ENCODE measurements at places on chromosomes 7 and 10.

- peak; percentile 75 for DNase-seq
Measured at GRCh38 chr10:133274751-133275683, 1.7 kb downstream of the ADAM8 start.

GRCh38 chr10:102112210-102112817 lies 7.9 kb downstream of the LDB1 start:
- no peak for DNase-seq

GRCh38 chr7:73844848-73845460 lies 2.6 kb upstream of the METTL27 start:
- no peak for DNase-seq

DNA sequence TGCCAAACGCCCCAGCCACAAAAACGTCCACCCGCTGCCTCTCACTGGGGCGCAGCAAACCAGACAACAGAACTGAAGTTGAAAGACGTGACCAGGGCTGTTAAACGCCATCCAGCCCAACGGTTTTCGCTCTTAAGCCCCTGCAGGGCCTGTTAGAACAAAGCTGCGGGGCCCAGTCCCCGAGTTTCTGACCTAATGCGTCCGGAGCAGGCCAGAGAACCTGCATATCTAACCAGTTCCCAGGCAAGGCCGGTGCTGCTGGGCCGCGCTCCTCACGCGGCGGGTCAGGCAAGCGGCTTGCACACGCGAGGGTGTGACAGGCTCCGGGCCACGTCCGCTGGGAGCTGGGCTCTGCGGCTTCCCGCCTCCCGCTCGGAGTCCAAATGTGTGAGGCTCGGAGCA lies 87.0 kb downstream of the PTPRN2 start:
- no peak for DNase-seq

- DNase-seq: no peak
Measured at GRCh38 chr7:39620486-39620885, 2.9 kb upstream of the RALA start.

DNA sequence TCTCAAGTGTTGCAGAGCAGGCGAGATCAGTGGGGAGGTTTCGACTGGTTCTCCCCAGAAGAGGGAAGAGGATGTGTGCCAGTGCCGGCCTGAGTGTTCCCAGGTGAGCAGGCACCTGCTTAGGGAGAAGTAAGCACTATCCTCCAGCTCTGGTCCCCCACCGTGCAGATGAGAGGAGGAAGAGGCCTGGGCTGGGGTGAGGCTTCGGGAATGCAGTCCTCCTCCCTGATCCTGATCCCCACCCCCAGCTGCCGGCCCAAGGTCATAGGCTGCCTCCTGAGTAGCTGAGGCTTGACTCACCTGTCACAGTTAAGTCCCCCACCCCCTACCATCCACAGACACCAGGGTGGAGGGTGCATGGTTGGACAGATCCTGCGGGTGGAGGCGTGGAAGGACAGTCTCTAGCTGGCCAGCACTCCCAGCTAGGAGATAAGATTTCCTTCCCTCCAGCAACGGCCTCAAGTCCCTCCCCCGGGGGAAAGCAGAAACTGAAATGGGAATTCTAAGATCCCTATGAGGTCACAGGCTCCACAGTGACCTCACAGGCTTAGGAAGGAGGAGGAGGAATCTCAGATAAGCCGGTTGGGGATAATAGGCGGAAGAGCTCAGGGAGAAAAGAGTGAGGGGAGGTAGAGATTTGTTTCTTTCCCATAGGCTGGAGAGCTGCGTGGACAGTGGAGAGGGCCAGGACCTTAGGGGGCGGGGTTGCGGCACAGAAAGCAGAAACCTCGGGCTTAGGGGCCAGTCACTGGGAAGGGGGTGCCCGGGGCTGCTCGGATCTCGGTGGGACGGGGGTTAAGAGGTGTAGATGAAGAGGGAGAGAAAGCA lies 1.0 kb downstream of the LRCH4 start:
- no peak for DNase-seq

GRCh38 chr7:151725844-151726651 lies 150.9 kb downstream of the PRKAG2 start:
- no peak for DNase-seq

DNA sequence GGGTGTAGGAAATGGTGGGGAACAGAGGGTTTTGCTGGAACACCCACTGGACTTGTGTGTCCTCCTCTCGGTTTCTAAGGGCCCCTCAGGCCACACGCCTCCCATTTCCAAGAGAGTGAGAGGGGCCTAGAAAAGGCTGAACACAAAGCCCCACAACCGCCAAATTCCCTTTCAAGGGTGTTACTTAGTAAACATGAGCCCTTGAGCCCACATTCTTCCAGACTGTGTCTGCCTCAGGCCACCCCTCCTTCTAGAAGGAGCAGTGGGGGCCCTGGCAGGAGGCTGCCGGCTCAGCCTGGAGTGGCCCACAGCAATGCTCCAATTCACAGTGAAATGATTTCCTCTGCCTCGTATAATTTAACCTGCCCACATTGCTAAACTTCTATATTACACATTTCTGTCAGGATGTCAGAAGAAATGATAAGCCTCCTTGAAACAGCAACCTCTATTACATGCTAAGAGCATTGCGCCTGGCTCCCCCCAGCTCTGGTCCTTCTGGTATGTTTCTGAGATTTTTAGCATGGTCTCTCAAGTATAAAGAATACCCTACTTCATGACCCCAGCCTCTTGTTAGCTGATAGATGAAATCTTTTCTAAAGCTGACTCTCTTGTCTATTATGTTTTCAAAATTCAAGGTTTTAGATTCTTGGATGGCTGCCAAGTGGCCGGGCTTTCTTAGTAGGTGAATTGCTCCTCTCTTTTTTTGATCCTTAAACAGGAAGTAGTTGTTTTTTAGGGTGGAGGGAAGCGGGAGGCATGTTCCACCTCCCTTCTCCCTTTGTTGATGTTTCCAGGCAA lies 673.9 kb upstream of the GALNT17 start:
- no peak for DNase-seq

GRCh38 chr7:493661-494251 lies 25.9 kb downstream of the PDGFA start:
- DNase-seq: no peak

- no peak for DNase-seq
Measured at GRCh38 chr10:23001901-23002516, 74.2 kb downstream of the ARMC3 start.

DNA sequence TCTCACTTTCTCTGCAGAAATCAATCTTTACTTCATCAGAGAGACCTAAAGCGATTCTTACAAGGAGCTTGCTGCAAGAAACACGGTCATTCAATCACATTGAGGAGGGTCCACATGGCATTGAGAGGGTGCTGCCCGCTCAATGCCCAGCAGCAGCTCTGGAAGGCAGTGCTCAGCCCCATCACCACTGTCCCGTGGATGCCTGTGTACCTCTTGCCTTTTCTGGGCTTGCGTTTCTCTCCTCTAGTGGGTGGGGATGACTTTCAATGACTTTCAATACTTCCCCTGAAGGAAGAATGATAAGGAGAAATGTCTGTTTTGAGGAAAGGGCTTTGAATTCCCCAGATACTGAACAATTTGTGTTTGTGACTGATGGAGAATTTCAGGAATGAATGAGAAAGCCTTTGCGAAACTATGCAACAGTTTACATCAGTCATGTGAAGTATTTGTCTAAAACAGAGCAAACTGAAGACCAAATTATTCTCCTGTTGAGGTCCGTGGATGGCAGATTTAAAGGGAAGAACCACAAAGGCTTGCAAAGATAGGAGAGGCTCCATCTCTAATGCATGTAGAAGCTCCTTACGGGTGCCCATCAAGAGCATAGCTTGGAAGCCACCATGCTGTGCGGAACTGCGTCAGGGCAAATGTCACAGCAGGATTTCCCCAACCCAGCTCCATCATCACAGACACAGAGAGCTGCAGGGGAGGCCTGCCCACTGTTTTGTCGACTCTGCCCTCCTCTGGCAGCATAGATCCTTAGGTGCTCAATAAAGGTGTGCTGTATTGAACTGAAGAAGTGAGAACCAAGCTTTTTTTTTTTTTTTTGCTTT lies 6.6 kb upstream of the ZNF22 start:
- DNase-seq: no peak

DNA sequence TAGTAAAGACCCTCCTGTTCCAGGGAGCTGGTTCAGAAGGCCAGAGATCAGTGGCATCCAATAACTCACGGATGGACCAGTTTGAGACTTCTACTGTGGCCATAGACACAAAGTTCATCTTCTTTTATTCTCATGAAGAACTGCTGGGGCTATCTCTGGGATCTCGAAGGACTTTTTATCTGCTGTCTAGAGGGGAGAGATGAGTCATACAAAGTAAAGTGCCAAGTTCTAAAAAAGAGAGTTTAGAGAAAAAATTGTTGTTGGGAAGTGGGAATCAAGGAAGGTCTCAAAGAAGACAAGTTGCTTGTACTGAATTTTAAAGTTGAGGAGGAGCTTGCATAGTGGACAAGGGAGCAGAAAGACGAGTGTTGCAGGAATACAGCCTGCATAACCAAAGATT lies 8.0 kb upstream of the FAM221A start:
- DNase-seq: no peak

DNA sequence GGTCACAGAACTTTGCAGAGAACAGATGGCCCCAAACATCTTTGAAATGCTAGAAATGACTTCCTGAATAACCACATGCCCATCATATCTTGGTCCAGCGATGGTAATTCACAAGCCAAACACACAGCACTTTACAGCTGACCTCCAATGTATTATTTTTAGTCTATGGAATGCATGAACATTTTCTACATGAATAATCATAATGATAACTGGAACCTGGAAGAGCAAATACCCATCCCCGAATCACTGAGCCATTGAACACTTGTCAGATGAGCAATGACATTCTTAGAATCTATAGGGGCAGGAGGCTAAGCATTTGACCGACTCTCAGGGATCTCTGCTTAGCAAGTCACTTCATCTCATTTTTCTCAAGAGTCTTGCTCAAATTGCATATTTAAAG lies 167.3 kb downstream of the CREB5 start:
- DNase-seq: no peak

GRCh38 chr10:101225846-101226421 lies 3.3 kb downstream of the LBX1 start:
- DNase-seq: no peak

DNA sequence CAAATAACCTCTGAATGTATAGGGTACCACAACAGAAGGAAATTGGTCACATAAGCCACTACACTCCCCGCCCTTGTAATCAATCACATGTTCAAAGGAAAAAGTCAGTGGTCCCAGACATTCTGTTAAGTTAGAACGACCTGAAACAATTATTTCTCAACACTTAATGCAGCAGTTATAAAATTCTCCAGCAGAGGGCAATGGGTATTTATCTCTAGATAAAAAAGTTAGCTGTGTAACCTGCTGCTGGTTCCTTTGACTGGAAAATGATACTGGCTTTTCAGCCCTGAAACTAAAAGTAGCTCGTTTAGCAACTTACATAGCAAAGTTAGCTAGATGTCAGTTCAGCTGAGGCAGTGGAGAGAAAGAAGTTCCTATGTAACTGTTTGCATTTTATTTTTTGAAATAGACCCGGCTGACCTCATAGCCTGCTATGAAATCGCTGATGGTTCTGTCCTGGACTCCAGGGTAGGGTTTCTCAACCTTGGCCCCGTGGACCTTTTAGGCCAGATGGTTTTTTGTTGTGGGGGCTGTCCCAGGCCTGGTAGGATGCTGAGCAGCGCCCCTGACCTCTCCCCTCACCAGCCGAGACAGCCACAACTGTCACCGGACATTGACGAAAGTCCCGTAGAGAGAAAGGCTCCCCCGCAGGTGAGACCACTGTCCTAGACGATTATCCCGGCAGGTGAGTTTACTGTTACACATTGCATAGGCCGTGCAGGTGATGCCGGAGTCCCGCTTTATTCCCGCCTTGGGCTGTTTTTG lies 40.2 kb upstream of the PROSER2 start:
- peak; percentile 51 for DNase-seq

GRCh38 chr10:91350651-91351081 lies 59.5 kb upstream of the HECTD2 start:
- no peak for DNase-seq

GRCh38 chr7:16744518-16745250 lies 8.9 kb upstream of the TSPAN13 start:
- no peak for DNase-seq

GRCh38 chr7:26912933-26913536 lies 48.6 kb upstream of the SKAP2 start:
- no peak for DNase-seq

DNA sequence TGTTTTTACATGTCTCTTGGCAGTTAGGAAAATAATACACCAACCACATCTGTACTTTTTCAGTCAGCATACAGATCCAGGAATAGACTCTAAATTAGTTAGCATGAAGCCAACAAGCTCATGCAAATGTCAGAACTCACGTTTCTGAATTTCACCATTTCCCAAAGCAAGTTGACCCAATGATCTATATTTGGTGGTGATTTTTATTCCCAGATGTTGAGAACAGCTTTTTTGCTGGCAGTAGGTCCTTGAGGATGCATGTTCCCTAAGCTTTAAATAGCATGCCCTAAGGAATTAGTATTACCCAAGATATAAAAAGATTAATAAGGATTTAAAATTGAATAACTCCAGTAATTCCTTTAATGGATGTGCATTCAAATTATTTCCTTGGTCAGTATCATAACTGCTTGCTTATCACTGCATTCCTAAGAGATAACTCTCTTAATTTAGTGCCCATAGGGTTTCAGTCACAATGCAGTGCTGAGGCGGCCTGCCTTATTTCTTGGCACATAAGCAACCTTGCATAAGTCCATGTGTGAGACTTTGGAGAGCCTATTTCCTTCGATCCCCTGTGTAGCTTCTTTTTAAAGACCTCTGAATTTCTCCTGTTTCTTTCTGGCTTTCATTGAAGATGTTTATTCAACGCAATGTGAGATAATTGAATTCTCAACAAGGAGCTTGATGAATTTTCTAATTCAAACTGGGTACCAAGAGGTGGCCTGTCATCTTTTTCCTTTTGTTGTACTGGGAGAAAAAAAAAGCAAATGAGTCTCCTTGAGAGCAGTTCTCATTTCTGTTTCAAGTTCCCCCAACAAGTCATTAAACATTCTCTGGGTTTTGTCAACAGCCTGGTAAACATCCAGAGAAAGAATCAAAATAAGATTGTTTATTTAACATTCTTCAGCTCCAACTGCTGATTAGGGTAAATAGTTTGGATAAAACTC lies 135.3 kb upstream of the MEOX2 start:
- DNase-seq: no peak

GRCh38 chr10:131819241-131820072 lies 81.4 kb upstream of the PPP2R2D start:
- no peak for DNase-seq

GRCh38 chr7:141522657-141523342 lies 28.4 kb upstream of the AGK start:
- DNase-seq: no peak

- DNase-seq: no peak
Measured at GRCh38 chr10:116721547-116722392, 20.6 kb downstream of the HSPA12A start.

DNA sequence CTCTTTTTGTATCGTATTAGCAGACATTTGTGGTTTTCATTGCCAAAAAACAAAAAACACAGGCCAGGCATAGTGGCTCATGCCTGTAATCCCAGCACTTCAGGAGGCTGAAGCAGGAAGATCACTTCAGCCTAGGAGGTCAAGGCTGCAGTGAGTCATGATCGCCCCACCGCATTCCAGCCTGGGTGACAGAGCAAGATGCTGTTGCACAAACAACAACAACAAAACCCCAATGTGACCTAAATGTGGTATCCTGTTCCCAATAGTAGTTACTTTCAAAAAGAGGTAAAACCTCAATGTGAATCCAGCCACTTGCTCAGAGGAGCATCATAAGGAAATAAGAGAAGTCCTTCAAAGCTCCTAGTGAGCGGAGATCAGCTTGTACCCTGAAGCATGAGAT lies 45.8 kb upstream of the SKAP2 start:
- DNase-seq: no peak
